Activated CD4-positive, alpha-beta T cell treated with anti-CD3 and anti-CD28 coated beads for 48 hours (primary cell): ENCODE measurements at places on chromosomes 16 and 17.

- DNase-seq = no peak
Measured at GRCh38 chr17:6090253-6090652, 20.1 kb downstream of the WSCD1 start.

- no peak for DNase-seq
Measured at GRCh38 chr16:68995011-68995504, 110.4 kb upstream of the HAS3 start.

DNA sequence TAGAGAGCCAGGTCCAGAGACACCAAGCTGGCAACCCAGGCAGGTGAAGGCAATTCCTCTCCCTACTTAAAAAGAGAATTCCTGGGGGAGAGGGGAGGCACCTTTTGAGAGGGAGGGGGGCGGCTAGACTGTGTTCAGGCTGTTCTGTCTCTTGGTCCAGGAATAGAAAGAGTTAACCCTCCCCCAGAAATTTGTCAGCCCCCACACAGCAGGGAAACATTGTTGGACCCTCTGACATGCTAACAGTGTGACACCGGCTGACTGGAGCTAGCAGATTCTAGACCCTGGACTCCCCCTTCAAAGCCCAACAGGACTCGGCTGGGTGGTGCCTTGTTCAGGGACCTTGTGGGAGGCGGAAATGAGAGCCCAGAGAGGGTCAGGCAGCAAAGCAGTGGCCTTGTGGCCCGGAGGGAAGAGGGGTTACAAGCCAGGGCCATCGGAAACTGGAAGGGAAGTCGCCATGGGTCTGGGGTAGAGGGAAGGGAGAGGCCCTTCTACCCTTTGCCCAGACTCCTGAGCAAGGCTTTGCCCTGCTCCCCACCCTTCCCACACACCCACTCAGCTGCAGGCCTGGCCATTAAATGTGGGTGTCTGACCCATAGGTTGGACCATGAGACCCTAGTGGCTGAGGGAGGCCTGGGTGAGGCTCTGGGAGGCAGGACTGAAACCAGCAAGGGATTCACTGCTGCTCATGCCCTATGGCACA lies 44.6 kb downstream of the RAI1 start:
- no peak for DNase-seq

GRCh38 chr17:61414141-61414935 lies 14.7 kb downstream of the TBX2 start:
- no peak for DNase-seq

GRCh38 chr16:35171106-35171505 lies 1711.7 kb downstream of the TP53TG3F start:
- no peak for DNase-seq

GRCh38 chr16:2512735-2513404 lies 882 bp upstream of the ATP6V0C start:
- DNase-seq = no peak

DNA sequence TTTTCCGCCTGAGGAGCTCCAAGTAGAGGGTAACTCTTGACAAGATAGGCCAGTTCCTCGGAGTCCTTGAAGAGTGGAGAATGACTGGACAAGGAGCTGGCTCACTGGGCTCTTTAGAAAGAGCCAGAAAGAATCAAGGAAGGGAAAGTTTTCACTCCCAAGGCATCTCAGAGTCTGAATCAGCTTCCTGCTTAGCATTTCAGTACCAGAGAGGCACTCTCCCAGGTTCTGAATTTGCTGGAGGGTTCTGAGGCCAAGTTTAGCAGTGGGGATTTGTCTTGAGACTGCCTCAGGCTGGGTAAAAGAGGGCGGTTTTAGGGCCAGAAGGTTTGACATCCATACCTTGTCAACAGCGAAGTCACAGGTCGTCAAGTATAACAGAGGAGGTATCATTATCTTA lies 25.5 kb downstream of the GP2 start:
- no peak for DNase-seq

DNA sequence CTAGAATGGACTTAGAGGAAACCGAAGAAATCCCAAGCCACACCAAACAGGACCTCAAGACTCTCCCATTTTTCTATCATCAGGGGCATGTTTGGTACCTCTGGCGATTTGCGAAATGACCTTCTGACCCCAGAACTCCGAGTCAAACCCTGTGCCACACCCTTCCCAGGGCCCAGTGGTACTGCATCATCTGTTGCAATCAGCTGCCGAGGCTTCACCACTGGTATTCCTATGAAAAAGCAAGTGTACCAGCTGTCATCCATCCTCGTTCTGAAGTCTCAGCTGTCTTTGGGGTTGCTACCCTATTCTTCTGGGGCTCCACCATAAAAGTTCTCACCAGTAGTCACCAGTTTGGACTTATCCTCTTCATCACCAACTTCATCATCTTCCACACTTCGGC lies 2.3 kb upstream of the RSKR start:
- no peak for DNase-seq

GRCh38 chr17:17892009-17892408 lies 55.2 kb upstream of the SREBF1 start:
- no peak for DNase-seq

DNA sequence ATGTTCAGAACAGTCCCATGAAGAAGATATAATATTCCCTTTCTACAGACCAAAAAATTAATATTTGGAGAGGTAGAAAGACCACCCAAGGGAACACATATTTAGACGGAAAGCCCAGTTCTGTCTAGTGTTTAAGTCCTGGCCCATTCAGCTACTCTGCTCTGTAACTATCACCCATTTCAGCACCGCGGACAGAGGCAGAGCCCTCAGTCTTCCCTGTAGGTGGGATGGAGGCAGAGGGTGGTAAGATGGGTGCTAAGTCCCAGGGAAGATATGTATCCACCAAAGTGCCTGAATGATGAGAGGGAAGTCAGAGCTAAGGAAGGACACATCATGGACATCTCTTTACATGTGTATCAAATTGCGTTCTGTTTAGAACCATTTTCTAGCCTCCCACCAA lies 27.8 kb upstream of the C16orf78 start:
- DNase-seq = peak; percentile 24

DNA sequence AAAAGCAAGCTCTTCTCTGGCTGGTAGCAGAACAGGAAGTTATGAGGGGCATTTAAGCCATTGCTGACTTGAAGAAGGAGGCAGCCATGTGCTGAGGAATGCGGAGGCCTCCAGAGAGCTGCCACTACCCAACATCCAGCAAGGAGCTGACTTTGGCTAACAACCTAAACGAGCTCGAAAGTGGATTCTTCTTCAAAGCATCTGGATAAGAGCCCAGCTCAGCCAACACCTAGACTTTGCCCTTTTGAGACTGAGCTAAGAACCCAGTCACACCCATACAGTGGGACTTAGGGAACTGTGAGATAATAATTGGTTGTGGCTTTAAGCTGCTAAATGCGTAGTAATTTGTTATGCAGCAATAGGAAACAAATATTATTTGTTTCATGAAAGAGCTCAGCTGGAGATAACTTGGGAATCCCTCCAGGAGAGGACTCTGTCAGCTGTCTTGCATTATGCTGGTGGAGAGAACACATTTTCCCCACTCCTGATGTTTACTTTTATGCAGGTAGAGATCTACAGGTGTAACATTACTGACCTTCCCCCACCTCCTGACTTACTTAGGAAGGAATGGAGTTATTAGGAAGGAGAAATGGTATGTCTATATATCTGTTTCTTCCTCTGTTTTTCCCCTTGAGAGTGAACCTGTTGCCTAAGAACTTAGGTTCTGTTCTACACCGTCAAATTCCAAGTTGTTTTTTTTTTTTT lies 52.7 kb upstream of the ZNF629 start:
- no peak for DNase-seq

GRCh38 chr17:36778448-36778847 lies 158.8 kb upstream of the LHX1 start:
- no peak for DNase-seq

DNA sequence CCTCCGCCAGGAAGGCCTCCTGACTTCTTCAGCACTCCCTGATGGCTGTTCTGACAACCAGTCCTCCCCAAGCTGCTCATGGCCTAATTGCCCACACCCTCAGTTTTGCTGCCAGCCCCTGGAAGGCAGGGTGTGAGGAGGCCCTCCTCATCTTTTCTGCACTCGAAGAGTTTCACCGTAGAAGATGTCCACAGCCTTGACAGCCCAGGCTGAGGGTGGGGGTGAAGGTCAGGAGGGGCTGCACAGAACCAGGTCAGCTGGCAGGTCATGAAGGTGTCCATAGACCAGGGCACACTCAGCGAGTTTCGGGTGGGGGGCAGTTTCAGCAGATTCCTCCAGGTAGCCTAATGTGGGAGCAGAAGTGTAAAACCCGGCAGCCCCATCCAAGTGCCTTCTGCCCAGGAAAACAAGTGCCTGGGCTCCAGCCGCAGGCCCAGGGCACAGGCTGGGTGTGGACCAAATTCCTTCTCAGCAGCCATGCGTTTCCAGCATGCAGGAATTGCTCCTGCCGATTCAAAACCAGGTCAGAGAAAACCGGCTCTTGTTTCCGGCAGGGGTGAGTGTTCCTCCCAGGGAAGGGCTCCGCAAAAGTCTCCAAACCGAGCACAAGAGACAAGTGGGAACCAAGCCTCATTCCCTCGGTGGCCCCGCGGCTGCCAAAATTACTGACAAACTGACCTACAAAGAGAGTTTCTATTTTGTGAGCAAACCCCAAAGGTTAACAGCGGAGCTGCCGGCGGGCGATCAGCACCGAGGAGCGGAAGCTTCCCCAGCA lies 228.8 kb downstream of the C16orf78 start:
- DNase-seq = no peak

DNA sequence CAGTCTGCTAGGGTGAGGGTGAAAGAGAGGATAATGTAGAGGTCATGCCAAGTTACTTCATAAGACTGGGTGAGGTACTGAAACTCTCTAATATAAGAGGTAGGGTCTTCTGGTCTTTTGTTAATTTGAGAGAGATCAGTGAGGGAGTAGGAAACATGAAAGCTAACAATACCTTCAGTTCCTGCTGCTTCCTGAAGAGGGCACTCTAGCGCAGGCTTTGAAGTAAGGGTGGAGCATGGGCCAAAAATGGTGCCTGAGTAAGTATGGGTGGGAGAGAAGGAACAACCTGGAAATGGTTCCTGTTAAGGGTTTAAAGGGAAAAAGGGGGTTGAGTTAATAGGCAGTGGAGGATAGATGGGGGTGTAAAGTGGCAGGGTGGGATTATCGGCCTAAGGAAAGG lies 2449.5 kb downstream of the TP53TG3F start:
- peak; percentile 22 for DNase-seq

DNA sequence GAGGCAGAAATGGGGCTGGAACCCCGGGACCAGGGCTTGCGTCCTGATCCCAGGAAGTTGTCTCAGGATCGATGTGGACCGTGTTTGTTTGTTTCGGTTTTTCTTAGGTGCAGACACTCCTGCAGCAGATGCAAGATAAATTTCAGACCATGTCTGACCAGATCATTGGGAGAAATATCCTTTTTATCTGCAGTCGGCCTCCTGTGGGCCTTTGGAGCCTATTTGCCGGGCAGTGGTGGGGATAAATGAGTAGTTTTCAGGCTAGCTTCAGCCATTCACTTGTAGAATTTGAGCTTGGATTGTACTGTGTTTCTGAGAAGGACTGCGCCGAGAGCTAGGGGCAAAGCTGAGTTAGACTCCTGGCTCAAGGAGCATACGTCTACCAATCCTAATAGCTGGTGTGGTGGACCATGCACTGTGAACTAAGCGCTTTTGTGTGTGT lies 816 bp downstream of the HSBP1 start:
- DNase-seq = no peak

- DNase-seq = no peak
Measured at GRCh38 chr17:27315796-27316465, 22.0 kb downstream of the WSB1 start.

GRCh38 chr16:78727536-78727935 lies 628.1 kb downstream of the WWOX start:
- DNase-seq = no peak

DNA sequence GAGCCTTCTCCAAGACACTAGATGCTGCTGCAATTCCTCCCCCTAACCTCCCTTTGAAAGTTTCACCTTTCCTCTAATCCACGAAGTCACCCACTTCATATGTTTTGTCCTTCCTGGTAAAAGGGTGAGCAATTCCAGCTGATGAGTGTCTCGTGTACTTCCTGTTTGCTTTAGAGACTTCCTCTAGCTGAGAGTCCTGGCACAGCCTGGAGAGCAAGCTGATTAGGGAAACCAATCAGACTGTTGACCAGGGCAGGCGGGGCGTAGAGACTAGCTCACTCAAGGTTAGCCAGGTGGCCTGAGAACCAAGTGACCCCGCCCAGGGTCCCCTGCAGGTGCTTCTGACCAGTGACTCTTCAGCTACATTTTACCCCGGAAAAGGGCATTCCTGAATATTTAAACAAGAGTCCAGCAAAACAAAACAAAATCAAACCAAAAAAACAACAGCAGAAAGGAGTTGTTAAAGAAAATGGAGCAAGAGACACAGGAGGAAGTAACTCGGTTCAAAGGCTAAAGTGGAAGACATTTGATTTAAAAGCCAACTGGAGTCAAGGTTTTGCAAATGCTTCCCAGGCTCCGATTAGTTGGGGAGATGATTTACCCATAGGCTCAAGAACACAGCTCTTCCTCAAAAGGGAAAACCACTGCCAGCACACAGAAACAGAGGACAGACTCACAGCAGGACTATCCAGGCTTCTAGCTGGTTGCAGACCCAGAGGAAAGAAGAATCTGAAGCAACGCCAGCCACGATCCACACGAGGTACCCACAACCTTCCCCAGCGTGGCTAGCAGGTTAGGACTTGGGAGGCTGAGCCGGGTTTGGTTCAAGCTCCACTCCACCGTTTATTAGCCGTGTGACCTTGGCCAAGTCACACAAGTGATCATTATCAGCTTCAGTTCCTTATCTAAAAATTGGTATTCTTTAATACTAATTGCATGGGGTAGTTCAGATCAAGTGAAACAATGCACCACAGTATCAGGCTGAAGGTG lies 13.4 kb downstream of the HSPB9 start:
- DNase-seq = no peak
